ENCODE measurements at places on chromosomes 13 and 19.

GRCh38 chr19:33303791-33304345 lies 1.5 kb upstream of the CEBPA start:
- DNase-seq, result no peak

DNA sequence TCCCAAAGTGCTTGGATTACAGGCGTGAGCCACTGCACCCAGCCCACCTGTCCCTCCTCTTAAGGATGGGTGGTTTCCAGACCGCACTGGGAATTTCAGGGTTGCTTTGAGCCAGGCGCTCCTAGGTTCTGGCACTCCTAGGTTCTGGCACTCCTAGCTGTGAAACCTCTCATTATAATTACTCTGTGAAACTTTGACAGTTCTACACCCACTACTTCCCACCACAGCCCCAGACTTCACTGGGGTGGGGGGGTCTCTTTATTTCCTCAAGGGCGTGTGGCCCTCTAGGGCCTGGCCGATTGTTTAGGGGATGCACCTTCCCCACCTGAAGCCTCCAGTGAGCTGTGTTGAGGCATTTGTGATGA lies 2.3 kb upstream of the ADAMTS10 start:
- DNase-seq, result no peak

DNA sequence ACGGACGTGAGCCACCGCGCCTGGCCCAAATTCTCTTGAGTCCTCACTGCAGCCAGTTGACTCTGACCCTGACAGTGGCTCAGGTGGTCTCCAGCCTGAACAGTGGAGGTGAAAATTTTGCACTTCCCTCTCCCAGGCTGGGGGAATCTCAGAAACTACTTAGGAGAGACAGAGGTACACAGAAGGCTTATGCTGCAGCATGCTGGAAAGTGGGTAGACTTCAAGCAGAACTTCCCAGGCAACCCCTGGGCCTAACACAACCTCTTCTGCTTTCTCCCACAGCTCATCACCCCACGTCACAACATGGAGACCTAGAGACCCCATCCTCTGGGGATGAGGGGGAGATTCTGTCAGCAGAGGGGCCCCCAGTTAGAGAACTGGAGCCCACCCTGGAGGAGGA lies 14.4 kb downstream of the NCAN start:
- DNase-seq, result no peak

- DNase-seq, result no peak
These were observed 199.6 kb downstream of the UQCRFS1 start for GRCh38 chr19:29013325-29013724.

DNA sequence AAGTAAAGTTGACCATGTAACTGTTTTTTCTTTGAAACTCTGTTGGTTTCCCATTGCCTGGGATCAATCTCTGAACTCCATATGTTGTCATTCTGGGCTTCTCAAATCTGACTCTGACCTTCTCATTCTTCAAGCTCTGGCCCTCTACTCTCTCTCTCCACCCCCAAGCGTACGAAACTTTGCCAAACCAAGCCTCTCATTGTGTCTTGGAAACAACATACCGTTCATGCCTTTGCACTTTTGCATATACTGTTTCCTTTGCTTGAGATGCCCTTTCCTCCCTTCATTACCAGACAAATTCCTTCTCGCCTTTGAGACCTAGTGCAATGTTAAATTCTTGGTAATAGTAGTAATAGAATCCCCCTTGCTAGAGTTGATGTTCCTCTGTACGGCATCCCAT lies 113.7 kb downstream of the OLFM4 start:
- no peak for DNase-seq

- no peak for DNase-seq
These were observed 465.6 kb downstream of the ITGBL1 start for GRCh38 chr13:101917833-101918661.

- peak; percentile 96 for DNase-seq
These were observed at the start of gene NUCB1 for GRCh38 chr19:48899781-48900476. TSS of gene NUCB1 (plus strand) at chr19:48900312. CDS start at chr19:48900797, 485 bp downstream.

GRCh38 chr19:30656520-30657100 lies 284.4 kb downstream of the ZNF536 start:
- no peak for DNase-seq

DNA sequence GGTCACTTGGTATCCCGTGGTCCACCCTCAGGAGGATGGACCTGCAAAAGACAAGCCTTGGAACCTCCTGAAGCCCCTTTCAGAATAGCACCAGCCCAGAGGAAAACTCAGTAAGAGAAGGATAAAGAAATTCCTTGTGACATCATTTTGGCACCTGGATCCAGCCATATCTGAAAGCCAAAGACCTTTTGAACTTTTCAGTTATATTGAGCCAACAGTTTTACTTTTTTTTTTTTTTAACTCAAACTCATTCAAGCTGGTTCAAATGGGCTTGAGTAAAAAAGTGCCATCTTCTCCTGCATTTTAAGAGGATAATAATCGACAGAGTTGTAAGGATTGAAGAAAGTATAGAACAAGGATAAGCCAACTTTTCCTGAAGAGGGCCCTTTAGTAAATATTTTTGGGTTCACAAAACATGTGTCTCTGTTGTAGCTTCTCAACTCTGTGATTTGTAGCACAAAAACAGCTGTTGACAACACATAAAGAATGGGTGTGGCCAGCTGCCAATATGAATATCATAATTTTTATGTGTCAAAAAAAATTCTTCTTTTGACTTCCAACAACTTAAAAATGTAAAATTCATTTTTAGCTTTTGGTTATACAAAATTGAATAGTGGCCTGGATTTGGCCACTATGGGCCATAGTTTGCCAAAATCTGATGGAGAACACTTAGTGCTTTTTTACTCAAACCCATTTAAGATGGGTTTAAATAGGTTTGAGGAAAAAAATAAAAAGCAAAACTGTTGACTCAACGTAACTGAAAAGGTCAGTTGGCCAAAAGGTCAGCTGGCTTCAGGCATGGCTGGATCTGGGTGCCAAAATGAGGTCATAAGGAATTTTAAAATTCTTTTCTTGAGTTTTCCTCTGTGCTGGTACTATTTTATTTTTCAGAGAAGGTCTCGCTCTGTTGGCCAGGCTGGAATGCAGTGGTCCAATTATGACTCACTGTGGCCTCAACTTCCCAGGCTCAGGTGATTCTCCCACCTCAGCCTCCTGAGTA lies 50.7 kb downstream of the ACSBG2 start:
- no peak for DNase-seq

GRCh38 chr13:23289917-23290357 lies 109.2 kb downstream of the SGCG start:
- DNase-seq, result no peak
